ENCODE measurements at places on chromosomes 5 and 9. TPM values are rescaled to one million over a fixed set of nuclear protein-coding genes. Genes with fewer than 3 reads are reported as not detected.

DNA sequence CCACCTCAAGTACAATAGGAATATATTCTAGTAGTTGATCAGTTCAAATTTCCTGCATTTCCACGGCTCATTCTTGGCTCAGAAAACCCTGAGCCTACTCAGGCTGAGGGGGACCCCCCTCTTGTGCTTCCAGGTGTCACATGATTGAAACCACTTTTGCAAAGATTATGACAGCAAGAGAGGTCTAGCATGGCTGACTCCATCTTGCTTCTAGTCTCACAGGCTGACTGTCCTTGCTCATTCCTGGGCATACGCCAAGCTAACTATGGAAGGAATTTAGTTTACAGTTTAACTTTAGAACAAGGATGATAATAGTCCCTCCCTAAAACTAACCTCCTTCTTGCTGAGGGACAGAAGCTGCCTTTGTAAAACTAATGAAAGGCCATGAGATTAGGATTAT lies 154.1 kb downstream of the SNX18 start:
- H3K27me3 ChIP-seq, result peaks cover 2% of the 10 kb centered on the region
- H3K27ac ChIP-seq, result no peak overlapping the region
- no peaks in the 10 kb centered on the region for H3K36me3 ChIP-seq
- DNase-seq, result no peak
- no peaks in the 10 kb centered on the region for H3K4me1 ChIP-seq

DNA sequence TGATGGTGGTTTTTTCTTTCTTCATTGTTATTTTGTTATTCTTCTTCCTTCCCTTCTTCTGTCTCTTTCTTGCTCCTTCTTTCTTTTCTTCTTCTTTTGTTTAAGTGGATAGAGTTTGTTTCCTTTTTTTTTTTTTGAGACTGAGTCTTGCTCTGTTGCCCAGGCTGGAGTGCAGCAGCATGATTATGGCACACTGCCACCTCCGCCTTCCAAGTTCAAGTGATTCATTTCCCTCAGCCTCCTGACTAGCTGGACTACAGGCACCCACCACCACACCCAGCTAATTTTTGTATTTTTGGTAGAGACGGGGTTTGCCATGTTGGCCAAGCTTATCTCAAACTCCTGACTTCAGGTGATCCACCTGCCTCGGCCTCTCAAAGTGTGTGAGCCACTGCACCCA lies 40.3 kb downstream of the JAK2 start:
- no peak for DNase-seq

TRIM36 gene
- total RNA-seq, result 4.1 TPM

SPTAN1 gene
- 167 TPM for total RNA-seq

- H3K27ac ChIP-seq, result peak overlapping the region; percentile 88
- no peaks in the 10 kb centered on the region for H3K27me3 ChIP-seq
- peak; percentile 75 for DNase-seq
- H3K4me1 ChIP-seq, result peaks cover 61% of the 10 kb centered on the region
- peaks cover 50% of the 10 kb centered on the region for H3K36me3 ChIP-seq
- peak overlapping the region; percentile 93 for H3K4me3 ChIP-seq
Observed at GRCh38 chr9:92294297-92294676, 790 bp upstream of the IARS1 start.

DNA sequence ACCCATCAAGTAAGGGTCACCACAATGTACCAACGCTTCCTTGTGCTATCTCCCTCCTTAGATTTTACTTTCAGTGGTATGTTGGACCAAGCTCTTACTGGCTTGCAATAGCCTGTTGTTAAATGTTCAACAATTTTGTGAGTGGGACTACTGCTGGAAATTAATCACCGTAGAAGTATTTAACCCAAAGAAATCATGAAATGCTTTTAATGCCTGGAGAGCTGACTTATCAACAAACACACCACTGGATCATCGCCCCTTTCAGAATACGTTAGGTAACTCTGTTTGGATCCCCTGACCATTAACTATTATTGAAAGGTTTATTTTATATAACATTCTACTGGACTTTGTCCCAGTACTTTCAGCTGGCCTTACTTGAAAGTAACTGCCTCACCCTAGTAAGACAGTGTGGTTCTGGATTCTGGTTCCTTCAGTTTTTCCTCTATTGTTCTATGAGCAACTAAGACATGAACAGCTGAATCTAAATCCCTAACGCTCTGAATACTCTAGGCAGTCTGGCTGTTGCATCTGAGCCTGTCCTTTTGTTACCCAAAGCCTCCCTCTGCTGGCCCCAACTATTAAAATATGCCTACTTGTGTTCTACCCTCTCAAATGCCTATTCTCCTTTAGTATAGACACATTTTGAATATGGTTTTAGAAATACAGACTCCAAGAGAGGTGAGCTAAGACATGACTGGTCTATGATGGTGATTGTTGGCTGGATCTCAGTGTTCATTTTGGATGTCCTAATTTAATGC lies 1203.4 kb upstream of the DMAC1 start:
- H3K36me3 ChIP-seq, result no peaks in the 10 kb centered on the region
- H3K4me1 ChIP-seq, result no peaks in the 10 kb centered on the region
- no peak overlapping the region for H3K4me3 ChIP-seq
- no peak overlapping the region for H3K27ac ChIP-seq

GRCh38 chr5:9198394-9198793 lies 347.5 kb downstream of the SEMA5A start:
- H3K27me3 ChIP-seq, result no peaks in the 10 kb centered on the region
- peaks cover 6% of the 10 kb centered on the region for H3K4me1 ChIP-seq
- DNase-seq, result no peak
- no peak overlapping the region for H3K27ac ChIP-seq
- H3K4me3 ChIP-seq, result no peak overlapping the region

FOXI1 gene
- total RNA-seq, result not detected

DBH gene
- not detected for total RNA-seq

DNA sequence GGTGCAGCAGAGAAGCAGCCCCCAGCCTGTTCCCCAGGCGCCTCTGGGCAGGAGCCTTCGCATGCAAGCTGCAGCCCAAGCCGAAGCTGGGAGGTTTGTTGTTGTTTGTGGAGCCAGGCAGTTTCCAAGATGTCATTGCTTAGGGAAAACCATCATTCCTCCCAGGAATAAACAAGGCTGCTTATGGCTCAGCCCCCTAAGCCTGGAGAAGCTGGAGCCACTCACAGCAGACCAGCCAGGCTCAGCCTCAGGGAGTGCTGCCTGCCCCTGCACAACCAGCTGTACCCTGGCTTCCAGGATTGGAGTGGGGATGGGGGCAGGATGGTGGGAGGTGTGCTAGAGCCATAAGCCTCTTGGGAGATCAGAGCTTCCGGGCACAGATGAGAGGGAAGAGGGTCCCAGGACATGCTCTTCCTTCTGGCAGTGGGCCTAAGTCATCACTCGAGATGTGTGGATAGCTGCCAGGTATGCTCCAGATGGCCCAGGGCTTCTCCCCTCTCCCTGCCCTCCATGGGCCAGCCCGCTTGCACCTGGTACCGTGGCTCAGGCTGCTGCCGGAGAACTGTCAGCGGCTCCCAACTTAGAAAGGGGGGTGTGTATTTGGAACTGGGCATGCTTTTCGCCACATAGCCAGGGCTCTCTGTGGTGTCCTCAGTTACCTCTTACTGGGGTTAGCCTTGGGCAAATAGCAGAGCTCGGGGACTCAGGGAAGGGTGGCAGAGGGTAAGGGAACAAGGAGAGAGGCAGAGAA lies 105.2 kb downstream of the RGS3 start:
- no peak for DNase-seq
- peaks cover 15% of the 10 kb centered on the region for H3K4me1 ChIP-seq
- H3K4me3 ChIP-seq, result no peak overlapping the region
- H3K36me3 ChIP-seq, result no peaks in the 10 kb centered on the region

DNA sequence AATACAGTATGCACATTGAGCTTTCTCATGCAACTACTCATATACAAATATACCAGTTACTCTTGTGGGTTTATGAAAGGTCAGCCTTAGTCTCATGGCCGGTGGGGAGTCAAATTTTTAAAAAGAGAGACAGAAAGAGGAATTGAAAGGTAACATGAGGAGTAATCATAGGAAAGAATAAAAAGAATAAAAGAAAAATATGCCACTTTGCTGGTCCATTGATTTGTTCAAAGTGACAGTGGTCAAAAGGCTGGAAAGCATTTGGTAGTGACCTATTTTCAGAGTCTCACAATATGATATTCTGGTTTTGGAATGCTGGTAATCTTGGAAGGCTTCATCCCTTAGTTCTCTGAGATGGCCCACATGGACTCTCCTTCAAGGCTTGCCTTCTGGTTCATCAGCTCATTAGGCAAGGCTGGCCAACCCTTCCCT lies 67.0 kb downstream of the ZNF366 start:
- DNase-seq, result no peak
- H3K4me1 ChIP-seq, result no peaks in the 10 kb centered on the region
- H3K27me3 ChIP-seq, result no peaks in the 10 kb centered on the region
- H3K27ac ChIP-seq, result no peak overlapping the region

DNA sequence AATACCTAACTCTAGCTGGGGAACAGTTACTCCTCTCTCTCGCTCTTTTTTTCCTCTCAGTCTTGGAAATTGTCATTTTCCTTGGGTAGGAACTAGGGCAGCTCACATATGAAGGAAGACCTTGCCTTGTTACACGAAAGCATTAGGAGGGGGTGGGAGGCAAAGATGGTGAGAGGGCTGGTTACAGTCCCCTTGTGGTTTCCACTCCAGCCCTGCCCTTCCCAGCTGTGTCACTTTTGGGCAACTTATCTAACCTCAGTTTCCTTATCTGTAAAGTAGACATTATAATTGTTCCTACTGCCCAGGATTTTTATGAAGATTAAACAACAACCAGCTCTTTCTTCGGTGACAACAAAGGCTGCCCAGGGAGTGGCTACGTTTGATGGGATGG lies 196.2 kb upstream of the CLINT1 start:
- no peak overlapping the region for H3K27ac ChIP-seq
- H3K27me3 ChIP-seq, result no peaks in the 10 kb centered on the region
- DNase-seq, result no peak
- H3K36me3 ChIP-seq, result no peaks in the 10 kb centered on the region

- no peaks in the 10 kb centered on the region for H3K4me1 ChIP-seq
- no peaks in the 10 kb centered on the region for H3K27me3 ChIP-seq
- no peak for DNase-seq
- no peak overlapping the region for H3K4me3 ChIP-seq
- H3K27ac ChIP-seq, result no peak overlapping the region
- no peaks in the 10 kb centered on the region for H3K36me3 ChIP-seq
Observed at GRCh38 chr9:25684321-25684720, 6.1 kb upstream of the TUSC1 start.

NR4A3 gene
- 0.45 TPM for total RNA-seq

DNA sequence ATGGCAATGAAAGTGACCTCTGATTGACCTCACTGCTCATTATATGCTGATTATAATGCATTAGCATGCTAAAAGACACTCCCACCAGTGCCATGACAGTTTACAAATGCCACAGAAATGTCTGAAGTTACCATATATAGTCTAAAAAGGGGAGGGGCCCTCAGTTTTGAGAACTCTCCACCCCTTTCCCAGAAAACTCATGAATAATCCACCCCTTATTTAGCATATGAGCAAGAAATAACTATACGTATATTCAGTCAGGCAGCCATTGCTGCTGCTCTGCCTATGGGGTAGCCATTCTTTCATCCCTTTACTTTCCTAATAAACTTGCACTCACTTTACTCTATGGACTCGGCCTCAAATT lies 163.1 kb downstream of the ESM1 start:
- H3K27me3 ChIP-seq, result no peaks in the 10 kb centered on the region
- DNase-seq, result no peak
- H3K4me3 ChIP-seq, result no peak overlapping the region
- no peaks in the 10 kb centered on the region for H3K36me3 ChIP-seq
- no peaks in the 10 kb centered on the region for H3K4me1 ChIP-seq

DNA sequence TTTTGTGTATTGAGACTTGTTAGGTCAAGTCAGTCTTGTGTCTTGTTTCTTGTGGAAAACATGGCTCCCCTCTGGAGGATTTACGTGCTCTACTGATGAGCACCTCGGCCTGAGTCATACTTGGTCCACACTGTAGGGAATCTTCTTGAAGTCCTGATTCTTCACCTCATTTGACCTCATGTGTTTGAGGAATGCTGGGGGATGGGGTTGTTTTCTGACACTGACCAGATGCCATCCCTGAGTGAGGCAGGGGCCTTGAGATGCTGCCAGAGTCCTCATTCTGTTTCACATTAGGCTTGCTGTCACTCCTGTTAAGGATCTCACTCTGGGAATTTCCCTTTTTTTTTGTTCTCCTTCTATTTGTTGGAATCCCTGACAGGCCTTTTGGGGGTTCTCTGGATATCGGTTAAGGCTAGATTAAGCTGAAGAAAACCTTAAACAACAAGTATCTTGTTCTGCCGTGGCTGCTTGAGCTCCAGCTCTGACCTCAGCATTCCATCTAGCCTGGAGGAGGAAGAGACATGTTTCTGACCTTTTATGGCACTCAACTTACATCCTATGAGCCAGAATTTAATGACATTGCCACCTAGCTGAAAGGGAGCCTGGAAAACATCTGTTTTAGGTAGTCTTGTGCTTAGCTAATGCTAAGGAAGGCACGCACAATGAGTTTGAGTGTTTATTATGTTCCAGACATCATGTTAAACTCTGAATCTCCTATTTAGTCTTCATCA lies 20.6 kb downstream of the TCOF1 start:
- no peak overlapping the region for H3K4me3 ChIP-seq
- H3K27me3 ChIP-seq, result no peaks in the 10 kb centered on the region
- H3K4me1 ChIP-seq, result no peaks in the 10 kb centered on the region
- H3K36me3 ChIP-seq, result peaks cover 27% of the 10 kb centered on the region

DNA sequence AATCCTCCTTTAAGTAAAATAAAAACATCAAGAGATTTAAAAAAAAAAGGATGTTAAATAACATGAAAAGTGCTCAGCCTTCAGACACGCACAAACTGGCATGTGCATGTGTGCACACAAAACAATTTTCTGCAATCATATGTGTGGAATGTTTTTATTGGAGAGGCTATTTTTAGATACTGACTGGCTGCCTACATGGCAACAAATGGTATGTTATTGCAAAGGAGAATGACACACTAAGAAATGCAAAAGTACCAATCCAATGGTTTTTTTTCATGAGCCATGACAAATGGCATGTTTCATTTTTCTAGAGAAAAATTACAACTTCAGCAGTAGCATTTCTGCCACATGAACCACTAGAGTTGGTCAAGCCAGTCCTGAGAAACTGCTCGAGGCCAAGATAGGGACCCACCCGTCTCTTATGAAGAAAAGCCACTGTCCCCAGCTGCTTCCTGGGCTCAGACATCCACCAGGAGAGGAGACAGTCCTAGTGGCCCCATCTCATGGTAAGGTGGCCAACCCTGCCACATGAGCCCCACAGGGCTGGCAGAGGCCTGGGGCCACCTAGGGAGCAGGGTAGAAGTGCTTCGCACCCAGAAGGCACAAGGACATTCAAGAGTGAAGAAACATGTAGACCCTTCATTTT lies 116.4 kb downstream of the MYO10 start:
- no peaks in the 10 kb centered on the region for H3K27me3 ChIP-seq
- no peak overlapping the region for H3K27ac ChIP-seq
- H3K4me1 ChIP-seq, result no peaks in the 10 kb centered on the region
- DNase-seq, result no peak
- no peak overlapping the region for H3K4me3 ChIP-seq

- H3K4me3 ChIP-seq, result no peak overlapping the region
- DNase-seq, result peak; percentile 50
- no peaks in the 10 kb centered on the region for H3K36me3 ChIP-seq
- no peaks in the 10 kb centered on the region for H3K27me3 ChIP-seq
- no peak overlapping the region for H3K27ac ChIP-seq
Observed at GRCh38 chr9:106976772-106977171, 113.8 kb downstream of the ZNF462 start.

All from Karpas-422 (cell line).